D721Med (cell line): ENCODE measurements at places on chromosomes 2 and 18.

DNA sequence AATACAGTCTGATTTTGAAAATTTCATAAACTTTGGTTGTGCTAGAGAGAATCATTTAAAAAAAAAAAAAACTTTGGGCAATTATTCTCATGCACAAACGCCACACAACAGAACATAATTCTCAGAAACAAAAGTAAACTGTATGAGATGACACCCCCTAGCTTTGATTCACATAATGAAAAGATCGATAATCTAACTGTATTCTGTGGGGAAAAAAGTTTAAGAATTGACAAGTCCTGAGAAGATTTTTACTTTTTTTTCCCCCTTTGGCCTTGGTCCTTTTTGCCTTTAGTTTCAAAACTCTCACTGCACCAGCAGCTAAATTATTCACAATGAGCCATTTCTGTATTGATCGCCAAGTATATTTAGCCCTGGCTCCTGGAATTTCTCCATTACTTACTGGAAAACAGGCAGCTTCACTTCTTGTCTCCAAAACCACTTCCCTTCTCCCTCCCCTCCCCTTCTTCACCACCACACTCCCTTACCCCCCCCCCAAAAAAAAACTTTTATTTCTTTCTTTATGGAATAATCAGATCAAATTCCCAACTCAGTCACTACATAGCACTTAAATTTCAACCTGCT is 2.0 kb downstream of the IKZF2 start:
- no peak for DNase-seq

GRCh38 chr2:68103709-68104055 is 40.9 kb upstream of the C1D start:
- DNase-seq, result no peak

GRCh38 chr2:61368687-61369665 is 101.9 kb downstream of the USP34 start:
- DNase-seq, result no peak

DNA sequence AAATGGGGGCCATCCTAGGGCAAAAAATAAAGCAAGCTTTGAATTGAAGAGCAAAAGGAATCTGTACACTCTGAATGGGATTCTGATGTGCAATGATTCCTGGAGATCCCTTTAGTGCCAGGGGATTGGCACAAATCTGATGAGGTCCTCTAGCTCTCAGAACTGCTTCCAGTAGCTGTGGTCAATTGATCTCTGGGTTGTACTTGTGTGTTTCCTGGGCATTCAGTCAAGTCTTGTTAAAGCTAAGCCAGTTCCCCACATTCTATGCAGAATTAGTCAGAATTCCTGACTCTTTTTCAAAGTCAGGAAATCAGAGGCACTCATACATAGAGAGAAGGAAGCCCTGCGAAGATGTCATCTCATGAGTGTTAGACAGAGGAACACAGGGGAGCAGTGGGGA is 161.3 kb downstream of the DNER start:
- DNase-seq, result no peak

GRCh38 chr2:144580521-144581161 is 60.7 kb upstream of the ZEB2 start:
- no peak for DNase-seq

DNA sequence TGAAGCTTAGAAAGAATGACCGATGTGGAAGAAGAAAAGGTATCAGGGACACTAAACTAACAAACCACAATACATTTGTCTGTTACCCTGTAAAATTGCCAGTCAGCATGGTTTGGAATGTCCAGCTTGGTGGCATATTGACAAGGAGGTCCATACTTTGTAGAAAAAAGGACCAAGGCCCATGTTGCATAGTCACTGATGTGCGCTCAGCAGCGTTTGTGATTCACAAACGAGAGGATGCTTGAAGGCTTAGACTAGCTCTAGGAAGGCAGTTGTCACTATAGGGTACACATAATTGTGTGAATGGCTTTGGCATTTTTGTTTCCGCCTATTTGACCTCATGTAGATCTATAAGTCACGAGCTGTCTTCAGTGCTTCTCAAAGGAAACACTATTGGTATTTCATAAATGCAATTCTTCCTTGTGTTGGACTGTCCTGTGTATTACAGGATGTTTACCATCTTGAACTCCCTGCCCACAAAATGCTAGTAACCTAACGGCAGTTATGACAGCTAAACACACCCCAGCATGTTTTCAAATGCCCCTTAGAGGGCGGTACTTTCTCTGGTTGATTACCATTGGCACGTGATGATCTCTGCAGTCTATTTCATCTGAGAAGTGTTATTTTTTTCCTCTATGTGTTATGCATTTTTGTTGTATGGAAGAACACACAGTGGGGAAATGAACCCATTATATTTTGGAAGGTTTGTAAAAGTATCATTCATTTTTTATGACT is 304.2 kb downstream of the CYRIA start:
- no peak for DNase-seq

DNA sequence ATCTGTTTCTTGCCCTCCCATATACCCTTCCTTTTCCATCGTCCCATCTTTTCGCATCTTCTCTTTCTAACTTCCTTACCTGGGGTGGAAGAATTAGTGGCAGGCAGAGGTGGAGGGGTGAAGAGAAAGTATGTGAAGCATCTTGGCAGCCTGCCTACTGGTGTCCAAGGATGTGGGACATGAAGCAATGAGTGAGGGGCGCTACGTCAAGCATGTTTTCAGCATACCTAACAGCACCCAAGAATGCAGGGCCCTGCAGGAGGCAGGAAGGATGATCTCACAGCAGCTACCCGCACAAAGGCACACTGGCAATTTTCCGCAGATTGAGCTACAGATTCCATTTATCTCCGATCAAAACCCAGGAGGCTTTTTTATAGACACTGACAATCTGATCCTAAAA is 42.2 kb downstream of the METTL4 start:
- no peak for DNase-seq

DNA sequence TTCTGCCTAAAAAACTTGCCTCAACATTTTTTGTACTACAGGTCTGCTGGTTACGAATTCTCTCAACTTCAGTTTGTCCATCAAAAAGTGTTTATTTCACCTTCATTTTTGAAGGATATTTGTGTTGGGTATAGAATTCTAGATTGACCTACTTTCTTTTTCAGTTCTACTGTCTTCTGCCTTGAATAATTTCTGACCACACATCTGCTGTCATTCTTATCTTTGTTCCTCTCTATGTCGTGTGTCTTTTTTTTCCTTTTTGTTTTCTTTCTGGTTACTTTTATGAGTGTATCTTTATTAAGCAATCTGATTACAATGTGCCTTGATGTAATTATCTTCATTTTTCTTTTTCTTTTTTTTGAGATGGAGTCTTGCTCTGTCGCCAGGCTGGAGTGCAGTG is 25.3 kb downstream of the ADCY3 start:
- DNase-seq, result no peak

DNA sequence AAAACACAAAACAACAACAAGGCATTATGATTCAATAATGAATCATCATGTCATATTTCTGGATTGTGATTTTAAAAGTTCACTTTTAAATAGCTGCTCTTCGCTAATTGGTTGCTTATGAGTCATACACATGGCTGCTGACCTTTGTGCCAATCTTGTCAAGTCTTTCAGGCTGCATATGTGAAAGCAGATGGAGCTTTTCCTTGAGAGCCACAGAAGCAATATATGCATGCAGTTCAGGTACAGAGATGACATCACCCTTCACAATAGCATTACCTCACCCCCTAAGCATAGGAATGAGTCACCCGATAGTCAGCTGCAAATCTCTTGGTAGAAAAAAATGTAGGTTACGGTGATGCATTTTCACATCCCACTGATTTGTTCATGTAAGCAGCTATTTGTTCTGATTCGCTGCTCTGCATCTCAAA is 27.2 kb downstream of the EIF2AK3 start:
- no peak for DNase-seq

DNA sequence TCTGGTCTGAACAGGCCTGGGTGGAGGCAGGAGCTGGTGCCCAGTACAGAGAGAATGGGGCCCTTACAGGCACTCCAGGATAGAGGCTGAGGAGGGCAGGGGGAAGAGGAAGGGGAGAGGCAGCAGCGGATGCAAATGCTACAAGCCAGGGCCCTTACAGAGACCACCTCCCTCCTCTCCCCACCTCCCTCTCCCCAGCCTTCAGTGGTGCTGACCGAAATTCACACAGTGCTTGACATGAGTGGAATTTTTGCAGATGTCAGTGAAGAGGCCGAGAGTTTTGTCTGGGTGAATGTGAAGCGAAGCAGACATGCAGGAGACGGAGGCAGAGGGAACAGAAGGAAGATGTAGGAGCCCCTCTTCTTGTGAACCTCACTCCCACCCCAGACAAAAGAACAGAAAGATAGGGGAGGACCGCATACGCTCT is 31.9 kb downstream of the CIB4 start:
- DNase-seq, result no peak

DNA sequence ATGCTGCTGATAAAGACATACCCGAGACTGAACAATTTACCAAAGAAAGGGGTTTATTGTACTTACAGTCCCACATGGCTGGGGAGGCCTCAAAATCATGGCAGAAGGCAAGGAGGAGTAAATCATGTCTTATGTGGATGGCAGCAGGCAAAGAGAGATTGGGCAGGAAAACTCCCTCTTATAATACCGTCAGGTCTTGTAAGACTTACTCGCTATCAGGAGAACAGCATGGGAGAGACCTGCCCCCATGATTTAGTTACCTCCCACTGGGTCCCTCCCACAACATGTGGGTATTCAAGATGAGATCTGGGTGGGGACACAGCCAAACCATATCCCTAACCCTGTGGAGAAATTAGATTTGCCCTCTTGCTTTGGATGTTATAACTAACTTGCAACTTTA is 1068.0 kb upstream of the ZEB2 start:
- DNase-seq, result no peak

DNA sequence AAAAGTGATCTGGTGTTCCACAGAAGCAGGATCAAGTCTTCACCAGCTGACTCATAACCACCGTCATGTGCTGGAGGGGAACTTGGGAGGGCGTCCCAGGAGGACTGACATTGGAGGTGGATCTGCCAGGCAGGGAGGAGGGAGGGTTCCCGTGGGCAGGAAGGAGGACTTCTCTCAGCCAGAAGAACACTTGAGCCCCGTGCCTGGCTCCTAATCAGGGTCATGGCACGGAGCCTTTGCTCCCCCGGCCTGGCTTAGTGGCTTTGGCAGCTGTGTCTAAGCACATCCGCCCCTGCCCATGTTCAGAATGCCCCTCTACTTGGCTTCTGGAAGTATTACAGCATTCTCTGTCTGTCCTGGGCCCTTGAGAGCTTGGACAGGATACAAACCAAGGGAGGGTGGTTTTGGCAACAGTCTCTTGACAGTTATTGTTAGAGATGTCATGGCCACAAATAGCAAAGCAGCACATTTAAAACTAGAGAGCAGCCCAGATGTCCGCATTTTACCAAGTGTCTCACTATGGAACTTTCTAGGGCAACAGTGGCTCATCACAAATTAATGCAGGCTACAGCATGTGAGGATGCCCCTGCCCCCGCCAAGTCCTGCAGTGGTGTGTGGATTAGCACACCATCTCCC is 11.5 kb downstream of the PPP1R7 start:
- no peak for DNase-seq

GRCh38 chr18:69708844-69709243 is 238.8 kb downstream of the CD226 start:
- no peak for DNase-seq

DNA sequence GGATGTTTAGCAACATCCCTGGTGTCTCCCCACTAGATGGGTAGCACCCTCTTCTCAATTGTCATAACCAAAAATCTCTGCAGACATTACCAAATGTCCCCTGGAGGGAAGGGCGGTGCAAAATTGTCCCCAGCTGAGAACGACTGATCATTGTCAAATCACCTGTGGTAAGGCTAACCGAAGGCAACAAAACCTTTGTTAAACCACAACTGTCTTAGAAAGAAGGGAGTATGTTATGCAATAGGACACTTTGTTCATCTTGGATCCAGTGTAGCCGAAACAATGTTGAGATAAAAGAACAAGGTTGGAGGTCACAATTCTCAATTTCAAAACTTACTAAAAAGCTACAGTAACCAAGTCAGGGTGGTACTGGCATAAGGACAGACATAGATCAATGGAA is 50.3 kb upstream of the ST3GAL5 start:
- DNase-seq, result no peak

- no peak for DNase-seq
These were observed 37.8 kb downstream of the LPIN1 start for GRCh38 chr2:11784280-11784679.

GRCh38 chr2:134718817-134719814 is at the start of gene TMEM163:
TSS of gene TMEM163 (minus strand) at chr2:134719000.
- no peak for DNase-seq

DNA sequence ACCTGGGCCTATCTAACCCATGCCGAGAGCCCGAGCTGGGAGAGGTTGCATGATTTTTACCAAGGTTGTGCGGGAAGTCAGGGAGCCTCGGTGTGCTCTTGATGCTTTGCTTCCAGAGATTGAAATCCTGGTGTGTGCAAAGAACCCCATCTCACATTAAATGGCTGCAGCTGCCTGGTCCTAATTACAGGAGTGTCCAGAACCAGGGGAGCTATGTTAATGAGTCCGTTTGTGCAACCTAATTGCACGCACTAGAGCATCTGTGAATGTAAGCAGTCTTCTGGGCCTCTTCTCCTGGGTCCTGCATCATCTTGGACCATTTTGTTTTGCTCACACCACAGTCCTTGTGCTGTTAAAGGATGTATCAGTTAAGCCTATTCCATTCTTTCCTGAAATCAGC is 263.8 kb downstream of the AGAP1 start:
- no peak for DNase-seq

DNA sequence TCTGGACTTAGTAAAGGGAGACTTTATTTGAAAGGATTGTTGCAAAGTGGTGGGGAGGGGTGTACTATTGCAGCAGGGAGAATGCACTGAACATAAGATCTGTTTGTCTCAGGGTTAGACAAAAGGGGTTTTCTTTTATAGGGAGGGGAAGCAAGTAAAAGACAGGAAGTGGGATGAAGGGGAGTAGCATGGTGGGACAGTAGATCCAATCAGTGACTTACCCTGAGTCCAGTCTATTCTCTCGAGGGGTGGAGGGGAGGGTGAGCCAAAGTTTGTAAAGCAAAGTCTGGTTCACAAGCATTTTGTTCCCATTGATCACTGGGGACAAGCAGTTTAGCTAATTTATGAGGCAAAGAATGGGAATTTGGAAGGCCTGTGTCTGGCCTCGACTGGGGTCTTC is 35.0 kb upstream of the CYP27C1 start:
- DNase-seq, result no peak
